ENCODE measurements at places on chromosomes 2 and 18.

DNA sequence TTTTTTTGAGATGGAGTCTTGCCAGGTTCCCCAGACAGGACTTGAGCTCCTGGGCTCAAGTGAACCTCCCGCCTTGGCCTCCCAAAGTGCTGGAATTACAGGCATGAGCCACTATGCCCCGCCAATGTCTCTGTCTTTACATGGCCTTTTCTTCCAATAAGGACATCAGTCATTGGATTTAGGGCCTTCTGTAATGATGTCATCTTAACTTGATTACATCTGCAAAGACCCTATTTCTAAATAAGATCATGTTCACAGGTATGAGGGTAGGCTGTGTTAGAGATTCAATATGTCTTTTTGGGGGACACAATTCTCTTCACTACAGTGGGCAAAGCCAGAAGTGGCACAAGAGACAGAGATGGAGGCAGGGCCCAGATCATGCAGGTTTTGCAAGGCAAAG, 68.1 kb downstream of the PMAIP1 start:
- no peak for DNase-seq

- DNase-seq = no peak
Measured at GRCh38 chr2:201118961-201119854, 3.2 kb downstream of the CFLAR start.

DNA sequence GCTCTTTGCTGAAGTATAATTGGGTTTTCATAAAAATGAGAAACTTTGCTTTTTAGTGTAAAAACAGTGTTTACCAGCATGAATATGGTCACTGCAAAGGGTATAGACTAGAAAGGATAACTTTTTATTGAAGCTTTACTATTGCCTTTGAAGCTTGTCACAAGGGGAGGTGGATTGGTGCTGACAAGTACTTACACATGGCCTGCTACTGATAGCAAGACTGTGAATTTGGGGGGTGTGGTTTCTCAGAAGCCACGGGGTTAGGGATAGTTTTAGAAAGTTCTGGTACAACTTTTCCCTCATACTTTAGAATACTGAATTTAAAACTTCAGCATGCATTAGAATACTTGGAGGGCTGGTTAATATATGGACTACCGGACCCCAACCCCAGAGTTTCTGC, 294.1 kb downstream of the SOCS6 start:
- no peak for DNase-seq

DNA sequence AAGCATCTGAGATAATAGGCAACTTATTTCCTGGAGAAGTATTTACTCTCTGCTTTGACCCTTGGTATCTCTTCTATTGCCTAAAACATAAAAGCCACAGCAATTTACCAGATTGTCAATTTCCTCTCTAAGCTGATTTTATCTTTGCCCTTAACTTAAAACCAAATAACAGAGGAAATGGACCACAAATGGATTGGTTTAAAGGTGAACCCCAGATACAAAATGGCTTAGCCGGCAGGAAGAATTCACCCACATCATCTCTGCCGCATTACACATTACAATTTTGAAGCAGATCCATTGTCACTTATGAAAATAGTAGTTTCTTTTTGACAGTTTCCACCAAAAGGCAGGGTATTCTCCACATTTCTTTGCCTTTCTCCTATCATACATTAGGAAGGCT, 585.8 kb upstream of the CHAC2 start:
- no peak for DNase-seq

GRCh38 chr18:58584200-58585127, 44.4 kb downstream of the ALPK2 start:
- no peak for DNase-seq

GRCh38 chr2:178804791-178805190, 2.4 kb downstream of the TTN start:
- no peak for DNase-seq

DNA sequence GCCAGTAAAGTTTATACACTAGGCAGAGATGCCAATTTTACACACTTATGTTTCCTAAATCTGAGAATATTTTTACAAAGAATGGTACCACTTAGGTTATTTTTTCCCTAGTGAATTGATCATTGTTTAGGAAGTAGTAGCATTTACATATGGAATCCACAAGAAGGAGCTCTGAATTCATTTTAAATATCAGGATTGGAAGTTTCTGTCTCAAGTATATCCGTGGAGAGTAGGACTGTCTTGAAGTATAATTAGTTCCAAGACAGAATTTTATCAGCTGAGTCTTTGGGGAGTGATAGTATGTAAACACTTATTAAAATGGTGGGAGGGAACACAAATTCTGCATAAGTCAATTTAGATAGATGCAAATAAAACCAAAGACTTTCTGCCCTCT, 82.3 kb upstream of the FAM98A start:
- DNase-seq = no peak

All from CMK (cell line).